Muscle of leg (tissue), 16 donors: ENCODE measurements at places on chromosomes 5 and 9. TPM values are rescaled to one million over a fixed set of nuclear protein-coding genes. Genes with fewer than 3 reads are reported as not detected.

DNA sequence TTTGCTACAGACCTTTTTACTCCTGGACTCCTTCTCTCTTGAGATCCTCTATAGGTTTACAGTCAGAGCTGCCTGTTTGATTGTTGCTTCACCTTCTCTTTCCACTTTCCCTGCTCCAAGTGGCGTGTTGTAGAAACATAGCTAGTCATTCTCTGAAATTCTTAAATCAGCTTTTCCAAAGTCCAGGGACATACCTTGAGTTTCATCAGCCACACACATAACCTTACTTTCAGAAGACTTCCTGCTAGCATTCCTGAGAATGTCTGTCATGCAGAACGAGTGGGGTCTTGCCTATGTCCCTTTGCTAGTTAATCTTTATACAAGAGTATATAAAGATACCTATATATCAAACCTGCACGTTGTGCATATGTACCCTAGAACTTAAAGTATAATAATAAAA is 230.3 kb upstream of the ZNF462 start:
- no peaks in the 10 kb centered on the region for H3K36me3 ChIP-seq
- H3K4me3 ChIP-seq: no peak overlapping the region
- no peak overlapping the region for H3K27ac ChIP-seq

DNA sequence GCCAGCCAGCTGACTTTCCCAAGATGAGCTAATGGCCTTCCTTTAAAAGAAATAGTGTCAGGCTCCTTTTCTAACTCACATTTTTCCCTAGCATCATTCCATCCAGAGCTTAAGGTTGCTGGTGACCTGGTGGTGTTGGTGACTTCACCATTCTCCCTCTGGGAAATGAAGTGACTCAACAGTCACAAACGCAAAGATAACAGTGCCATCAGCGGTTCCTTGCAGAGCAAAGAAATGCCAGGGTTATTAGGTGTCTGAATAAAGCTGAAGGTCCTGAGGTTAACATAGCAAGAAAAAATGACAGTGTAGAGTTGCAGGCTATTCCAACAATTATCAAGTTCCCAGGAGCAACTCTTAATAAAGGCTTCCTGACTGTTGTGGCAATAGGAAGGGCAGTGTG is 111.8 kb upstream of the SLC44A1 start:
- H3K36me3 ChIP-seq: no peaks in the 10 kb centered on the region
- no peaks in the 10 kb centered on the region for H3K27me3 ChIP-seq
- no peak overlapping the region for H3K4me3 ChIP-seq

GRCh38 chr9:28086881-28087280 is 513.6 kb upstream of the C9orf72 start:
- no peaks in the 10 kb centered on the region for H3K36me3 ChIP-seq
- no peaks in the 10 kb centered on the region for H3K27me3 ChIP-seq

GRCh38 chr5:177511181-177511580 is 1.6 kb upstream of the DOK3 start:
- no peak overlapping the region for H3K4me3 ChIP-seq
- DNase-seq: no peak
- no peaks in the 10 kb centered on the region for H3K27me3 ChIP-seq

DNA sequence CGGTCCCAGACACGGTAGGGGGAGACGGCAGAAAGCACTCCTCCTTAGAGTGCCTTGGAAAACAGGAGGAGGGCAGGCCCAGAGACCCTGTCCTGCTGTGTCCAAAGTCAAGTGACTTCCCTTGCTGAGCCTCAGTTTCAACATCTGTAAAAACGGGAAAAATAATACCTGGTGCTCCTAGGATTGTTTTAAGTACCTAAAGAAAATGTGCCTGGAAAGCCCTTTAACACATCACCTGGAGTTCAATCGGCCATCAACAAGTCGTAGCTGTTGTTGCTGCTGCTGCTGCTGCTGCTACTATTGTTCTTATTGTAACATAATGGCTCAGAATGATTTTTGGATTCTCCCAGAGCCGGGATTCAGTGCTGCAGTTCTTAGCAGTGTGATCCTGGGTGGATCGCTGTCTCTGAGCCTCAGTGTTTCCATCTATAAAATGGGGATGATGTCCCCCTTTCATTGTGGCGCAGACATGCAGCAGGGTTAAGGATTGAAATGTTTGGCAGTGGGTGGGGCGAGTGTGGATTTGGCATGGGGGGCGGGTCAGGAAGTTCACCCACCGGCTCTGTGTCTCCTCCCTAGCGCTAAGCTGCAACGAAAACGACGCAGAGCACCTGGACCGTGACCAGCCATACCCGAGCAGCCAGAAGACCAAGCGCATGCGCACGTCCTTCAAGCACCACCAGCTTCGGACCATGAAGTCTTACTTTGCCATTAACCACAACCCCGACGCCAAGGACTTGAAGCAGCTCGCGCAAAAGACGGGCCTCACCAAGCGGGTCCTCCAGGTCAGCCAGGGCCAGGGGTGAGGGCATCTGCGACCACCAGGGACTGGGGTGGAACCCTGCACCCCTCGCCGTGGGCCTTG is 9.2 kb downstream of the LHX2 start:
- no peak for DNase-seq
- H3K4me3 ChIP-seq: no peak overlapping the region
- H3K27me3 ChIP-seq: peaks cover 87% of the 10 kb centered on the region

The BSPRY gene
- 0.22 TPM for total RNA-seq
